ENCODE measurements at places on chromosomes 16 and 17.

DNA sequence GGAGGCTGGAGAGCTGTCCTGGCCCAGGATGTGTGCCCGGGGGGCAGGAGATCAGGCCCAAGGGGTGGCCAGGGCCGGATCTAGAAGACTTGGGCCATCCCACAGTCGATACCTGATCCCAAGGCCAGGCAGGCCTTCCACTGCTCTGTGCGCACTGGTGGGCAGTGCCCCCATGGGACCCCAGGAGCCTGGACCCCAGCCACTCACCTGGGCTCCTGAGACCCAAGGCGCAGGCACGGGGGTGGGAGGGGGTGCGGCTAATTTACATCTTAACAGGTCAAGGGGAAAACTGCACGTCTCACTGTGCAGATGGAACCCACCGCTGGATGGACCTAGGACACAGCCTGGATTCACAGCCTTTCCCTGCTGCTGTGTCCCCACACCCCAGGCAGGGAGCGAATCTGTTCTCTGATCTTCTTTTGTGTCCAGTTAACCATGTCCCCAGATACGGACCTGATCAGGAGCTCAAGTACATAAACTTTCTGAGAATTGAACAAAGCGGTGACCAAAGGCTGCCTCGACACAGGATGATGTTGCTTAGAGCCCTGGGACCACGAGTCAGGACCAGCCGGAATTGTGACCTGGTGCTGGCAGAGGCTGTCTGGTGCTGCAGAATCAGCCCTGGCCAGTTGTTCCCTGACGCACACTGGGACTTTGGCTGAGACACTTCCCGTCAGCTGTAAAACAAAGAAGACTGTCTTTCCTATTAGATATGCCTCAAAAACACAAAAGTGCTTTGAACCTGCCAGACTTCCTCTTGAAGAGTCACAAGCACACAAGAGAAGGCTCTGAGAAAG lies 60.6 kb downstream of the TNFRSF13B start:
- no peak for DNase-seq

- DNase-seq = no peak
These were observed 101.5 kb downstream of the MGAT5B start for GRCh38 chr17:76969598-76970172.

DNA sequence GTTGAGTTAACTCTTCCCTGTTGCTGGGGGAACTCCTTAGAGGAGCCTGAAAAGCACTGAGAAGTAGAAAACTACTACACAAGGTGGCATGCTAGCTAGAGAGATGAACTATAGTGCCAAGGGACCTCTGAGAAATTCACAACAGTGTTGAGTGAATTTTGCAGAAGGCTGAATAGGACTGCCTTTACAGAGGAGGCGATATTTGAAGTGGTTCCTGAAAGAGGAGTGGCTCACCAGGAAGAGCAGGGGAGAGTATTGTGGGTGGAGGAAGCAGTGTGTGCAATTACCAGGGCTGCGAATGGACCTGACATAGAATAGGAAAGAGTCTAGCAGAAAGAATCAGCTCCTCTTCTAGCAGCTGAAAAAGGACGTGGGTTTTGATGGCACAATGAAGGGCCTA lies 66.4 kb downstream of the CDK5R1 start:
- no peak for DNase-seq

- no peak for DNase-seq
These were observed 1.0 kb upstream of the ATP2A3 start for GRCh38 chr17:3965118-3965800.
